Kidney capillary endothelial cell (primary cell): ENCODE measurements at places on chromosomes 16 and 17.
A peak's percentile ranks its signal among the peaks of the same experiment; 100 is the strongest.

DNA sequence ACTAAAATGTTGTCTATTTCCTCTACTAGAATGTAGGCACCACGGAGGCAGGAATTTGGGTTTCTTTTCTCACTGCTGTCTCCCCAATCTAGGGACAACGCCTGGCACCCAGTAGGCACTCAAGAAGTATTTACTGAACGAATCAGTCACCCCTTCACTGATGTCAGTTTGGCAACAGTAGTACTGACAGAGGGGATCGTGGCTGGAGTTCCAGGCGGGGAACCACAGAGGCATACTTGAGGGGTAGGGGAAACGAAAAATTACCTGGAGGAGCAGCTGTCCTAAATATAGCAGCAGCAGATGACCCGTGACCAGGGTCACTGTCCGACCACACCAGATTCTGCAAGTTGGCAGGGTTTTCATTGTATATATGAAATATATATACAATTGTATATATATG, 33.3 kb downstream of the TRIM25 start:
- no peak for DNase-seq

GRCh38 chr16:26762594-26762993, 304.1 kb upstream of the C16orf82 start:
- no peak for DNase-seq

DNA sequence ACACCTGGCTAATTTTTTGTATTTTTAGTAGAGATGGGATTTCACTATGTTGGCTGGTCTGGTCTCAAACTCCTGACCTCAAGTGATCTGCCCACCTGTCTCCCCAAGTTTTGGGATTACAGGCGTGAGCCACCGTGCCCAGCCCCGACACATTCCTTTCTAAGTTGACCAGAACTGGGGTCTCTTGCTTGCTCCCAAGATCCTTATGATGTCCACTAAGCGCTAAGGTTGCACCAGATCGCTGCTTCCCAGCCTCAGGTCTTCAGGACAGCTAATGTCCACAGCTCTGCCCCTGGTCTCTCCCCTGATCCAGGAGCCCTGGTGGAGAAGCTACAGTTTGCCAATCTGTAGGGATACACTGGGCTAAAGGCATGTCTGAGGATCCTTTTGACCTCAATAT, 29.5 kb downstream of the NSMCE1 start:
- no peak for DNase-seq

DNA sequence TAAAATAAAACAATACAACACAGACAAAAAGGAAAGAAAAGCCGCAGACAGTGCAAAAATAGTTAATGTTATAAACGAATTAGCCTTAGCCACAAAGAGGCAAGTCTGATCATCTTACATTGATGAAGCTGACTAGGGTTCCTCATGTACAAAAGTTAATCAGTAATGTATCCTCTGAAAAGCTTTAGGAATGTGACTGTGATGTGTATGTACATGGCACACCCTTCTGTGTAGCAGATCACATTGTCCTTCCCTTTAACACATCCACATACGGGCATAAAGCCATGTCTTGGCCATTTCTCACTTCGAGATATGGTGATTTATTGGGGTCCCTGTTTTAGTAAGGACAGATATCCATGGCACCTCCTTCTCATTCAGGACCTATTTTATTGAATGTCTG, 1327.5 kb upstream of the CDH8 start:
- DNase-seq: no peak

GRCh38 chr17:27283060-27283459, 10.9 kb upstream of the WSB1 start:
- DNase-seq: no peak

GRCh38 chr17:16915752-16916556, 56.0 kb downstream of the TNFRSF13B start:
- DNase-seq: peak; percentile 36

GRCh38 chr16:47069313-47069712, 74.4 kb downstream of the NETO2 start:
- DNase-seq: no peak

- DNase-seq: no peak
Observed at GRCh38 chr17:15351478-15351840, 10.1 kb upstream of the TEKT3 start.

DNA sequence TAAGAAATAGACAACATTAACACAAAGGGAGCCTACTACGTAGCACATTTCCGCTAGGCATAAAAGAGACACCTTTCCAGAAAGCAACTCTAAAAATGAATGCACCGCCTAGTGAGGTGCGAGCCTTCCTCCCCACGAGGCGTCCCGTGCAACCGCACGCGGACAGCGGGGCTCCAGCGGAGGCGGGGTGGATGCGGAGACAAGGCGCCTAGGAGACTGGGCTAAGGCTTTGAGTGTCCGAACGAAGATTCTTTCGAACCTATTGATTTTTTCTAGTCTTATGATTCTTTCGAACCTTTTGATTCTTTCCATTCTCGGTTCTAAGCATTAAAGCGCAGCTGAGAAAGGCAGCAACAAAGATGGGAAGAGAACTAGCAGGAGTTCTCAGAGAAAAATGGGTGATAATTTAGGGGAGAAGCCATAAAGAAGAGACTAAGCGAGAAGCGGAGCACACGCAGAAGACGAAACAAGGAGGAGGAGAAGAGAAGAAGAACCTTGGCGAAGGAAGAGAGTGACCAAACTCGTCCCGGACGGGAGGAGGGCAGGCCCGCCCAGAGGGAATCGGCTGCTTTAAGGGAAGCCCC, 394 bp upstream of the CPD start:
- DNase-seq: no peak

- DNase-seq: no peak
Observed at GRCh38 chr17:16171613-16172012, 43.7 kb downstream of the NCOR1 start.

- DNase-seq: no peak
Observed at GRCh38 chr16:79278506-79278905, 322.0 kb downstream of the MAF start.

- no peak for DNase-seq
Observed at GRCh38 chr17:2804912-2805311, 8.7 kb downstream of the RAP1GAP2 start.

- no peak for DNase-seq
Observed at GRCh38 chr16:81542609-81543570, 98.3 kb downstream of the CMIP start.

GRCh38 chr17:57406131-57406980, 150.0 kb downstream of the MSI2 start:
- no peak for DNase-seq

GRCh38 chr16:25035494-25036405, 20.6 kb upstream of the ARHGAP17 start:
- no peak for DNase-seq

DNA sequence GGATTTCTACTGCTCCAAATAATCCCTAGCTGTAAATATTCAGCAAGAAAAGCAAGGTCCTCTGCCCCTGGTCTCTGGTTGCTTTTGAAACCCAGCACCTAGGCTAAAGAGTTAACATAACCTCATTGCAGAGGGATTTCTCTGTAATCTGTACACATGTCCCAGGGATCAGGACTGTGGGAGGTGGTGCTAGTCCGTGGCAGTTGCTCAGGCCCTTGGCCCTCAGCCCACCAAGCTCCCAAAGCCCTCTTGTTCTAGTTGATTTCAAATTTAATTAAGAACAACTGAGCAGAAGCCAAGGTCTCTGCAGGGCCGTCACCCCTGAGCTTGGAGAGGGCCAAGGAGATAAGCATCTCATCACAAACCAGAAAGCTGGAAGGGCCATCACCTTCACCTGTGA, 181.1 kb downstream of the SOX9 start:
- no peak for DNase-seq
